Muscle of leg (tissue), 16 donors: ENCODE measurements at places on chromosomes 6 and 20.
A peak's percentile ranks its signal among the peaks of the same experiment; 100 is the strongest.

GRCh38 chr20:33667245-33667675, 517 bp downstream of the ACTL10 start:
- no peak for DNase-seq

DNA sequence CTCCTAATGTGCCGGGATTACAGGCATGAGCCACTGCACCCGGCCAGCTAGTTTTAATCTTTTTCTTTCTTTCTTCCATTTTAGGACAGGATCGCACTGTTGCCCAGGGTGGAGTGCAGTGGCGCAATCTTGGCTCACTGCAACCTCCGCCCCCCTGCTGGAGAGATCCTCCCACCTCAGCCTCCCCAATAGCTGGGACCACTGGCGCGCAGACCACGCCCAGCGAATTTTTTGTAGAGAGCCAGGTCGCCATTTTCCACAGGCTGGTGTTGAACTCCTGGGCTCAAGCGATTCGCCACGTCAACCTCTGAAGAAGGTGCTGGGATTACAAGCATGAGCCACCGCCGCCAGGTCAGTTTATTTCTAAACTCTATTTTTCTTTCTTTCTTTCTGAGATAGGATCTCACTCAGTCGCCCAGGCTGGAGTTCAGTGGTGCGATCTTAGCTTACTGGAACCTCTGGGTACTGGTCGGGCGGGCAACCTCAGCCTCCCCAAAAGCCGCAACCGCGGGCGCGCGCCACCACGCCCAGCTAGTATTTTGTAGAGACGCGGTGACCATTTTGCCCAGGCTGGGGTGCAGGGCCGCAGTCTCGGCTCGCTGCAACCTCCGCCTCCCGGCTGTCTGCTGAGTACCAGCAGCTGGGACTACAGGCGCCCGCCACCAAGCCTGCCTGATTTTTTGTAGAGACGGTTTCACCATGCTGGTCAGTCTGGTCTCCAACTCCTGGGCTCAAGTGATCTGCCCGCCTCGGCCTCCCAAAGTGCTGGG, 20.0 kb upstream of the LIN28B start:
- no peak for DNase-seq

DNA sequence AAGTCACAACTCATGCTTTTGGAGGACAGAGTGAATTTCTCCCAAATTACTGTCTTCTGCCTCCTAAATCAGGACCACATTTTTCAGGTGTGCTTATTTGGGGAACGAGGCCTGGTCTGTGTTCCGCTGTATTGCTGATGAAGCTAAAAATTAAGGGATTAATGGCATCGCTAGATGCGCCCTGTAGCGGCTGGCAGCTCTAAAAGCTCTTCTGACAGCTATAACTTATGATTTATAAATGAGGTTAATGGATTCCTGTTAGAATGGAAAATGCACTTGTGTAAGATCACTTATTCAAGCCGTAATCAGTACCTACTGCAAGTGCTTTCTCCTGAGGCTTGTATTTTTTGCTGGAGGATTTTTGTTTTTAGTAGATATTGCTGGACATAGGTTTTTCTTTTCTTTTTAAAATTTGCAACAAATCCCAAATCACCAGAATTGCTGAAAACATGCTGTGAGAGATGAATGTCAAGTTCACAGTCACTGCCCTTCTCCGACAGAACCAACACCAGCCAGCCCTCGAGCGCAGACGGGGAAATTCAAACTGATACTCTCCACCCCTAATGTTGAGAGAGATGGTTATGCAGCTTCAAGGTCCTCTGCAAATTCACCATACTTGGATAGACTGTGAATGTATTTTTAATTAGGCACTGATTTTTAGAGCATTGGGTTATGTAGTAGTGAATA, 49.1 kb downstream of the AKAP12 start:
- no peak for DNase-seq

GRCh38 chr6:108650781-108651180, 90.1 kb downstream of the FOXO3 start:
- DNase-seq = no peak

- no peak for DNase-seq
These were observed 37.9 kb upstream of the CHD6 start for GRCh38 chr20:41655962-41656618.

GRCh38 chr6:51684603-51685002, 402.8 kb downstream of the PKHD1 start:
- DNase-seq = peak; percentile 10

DNA sequence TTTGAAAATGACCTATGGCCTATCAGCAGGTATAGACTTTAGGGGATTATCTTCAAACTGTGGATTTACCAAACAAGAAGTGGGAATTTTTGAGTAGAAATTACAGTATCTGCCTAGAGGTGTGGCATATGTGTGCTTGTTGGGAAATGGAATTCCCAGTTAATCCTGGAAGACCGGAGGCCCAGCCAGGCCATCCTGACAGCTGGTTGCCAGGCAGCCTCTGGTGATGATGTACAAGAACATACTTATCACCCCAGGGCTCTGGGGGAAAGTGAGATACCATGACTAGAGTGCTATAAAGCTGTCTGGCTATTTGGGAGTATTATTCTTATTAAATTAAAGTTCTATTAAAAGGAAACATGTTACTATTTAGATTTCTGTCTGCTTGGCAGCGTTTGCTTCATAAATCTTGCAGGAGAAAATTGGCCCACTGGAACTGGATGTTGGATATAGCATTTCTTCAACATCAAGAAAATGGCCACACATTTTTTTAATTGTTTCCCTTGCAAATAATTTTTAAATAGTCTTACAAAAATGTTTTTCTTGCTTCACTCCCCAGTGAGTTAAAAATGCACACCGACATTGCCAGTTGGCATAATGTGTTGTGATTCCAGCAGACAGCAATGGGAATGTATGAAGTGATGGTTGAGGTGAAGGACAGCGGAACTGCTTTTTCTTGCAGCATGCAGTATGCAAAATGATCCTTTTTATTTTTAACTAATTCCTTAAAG, 187.8 kb downstream of the MYLK4 start:
- DNase-seq = peak; percentile 25

GRCh38 chr6:36054956-36055355, 27.3 kb downstream of the MAPK14 start:
- no peak for DNase-seq

GRCh38 chr6:15312500-15312899, 66.6 kb downstream of the JARID2 start:
- DNase-seq = no peak

DNA sequence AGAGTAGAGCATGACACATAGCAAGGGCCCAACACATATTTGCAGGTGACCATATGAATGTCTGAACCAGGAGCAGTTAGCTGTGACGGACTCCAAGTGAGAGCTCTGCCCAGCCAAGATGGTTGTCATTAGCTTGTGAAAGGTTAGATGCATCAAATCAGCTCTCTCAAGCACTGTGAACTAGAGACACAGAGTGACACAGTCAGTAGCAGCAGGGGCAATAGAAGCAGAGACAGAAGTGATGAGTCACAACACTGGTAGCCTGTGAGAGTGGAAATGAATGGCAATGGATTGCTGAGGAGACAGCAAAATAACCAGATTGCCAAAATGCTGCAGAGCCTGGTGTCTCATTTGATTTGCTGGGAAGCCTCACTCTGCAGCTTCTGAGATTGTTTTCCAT, 558.9 kb downstream of the PKHD1 start:
- DNase-seq = no peak
